ENCODE measurements at places on chromosomes 2 and 18. TPM values are rescaled to one million over a fixed set of nuclear protein-coding genes. Genes with fewer than 3 reads are reported as not detected.
A peak's percentile ranks its signal among the peaks of the same experiment; 100 is the strongest.

- H3K36me3 ChIP-seq = no peaks in the 10 kb centered on the region
- no peak overlapping the region for H3K4me3 ChIP-seq
- H3K4me1 ChIP-seq = no peaks in the 10 kb centered on the region
- H3K27ac ChIP-seq = no peak overlapping the region
- H3K27me3 ChIP-seq = no peaks in the 10 kb centered on the region
Observed at GRCh38 chr2:8103085-8103708, 578.7 kb upstream of the ID2 start.

GRCh38 chr2:66585587-66585986 lies 150.7 kb downstream of the MEIS1 start:
- H3K27ac ChIP-seq = no peak overlapping the region
- no peak for DNase-seq
- H3K4me3 ChIP-seq = no peak overlapping the region
- H3K4me1 ChIP-seq = no peaks in the 10 kb centered on the region

DNA sequence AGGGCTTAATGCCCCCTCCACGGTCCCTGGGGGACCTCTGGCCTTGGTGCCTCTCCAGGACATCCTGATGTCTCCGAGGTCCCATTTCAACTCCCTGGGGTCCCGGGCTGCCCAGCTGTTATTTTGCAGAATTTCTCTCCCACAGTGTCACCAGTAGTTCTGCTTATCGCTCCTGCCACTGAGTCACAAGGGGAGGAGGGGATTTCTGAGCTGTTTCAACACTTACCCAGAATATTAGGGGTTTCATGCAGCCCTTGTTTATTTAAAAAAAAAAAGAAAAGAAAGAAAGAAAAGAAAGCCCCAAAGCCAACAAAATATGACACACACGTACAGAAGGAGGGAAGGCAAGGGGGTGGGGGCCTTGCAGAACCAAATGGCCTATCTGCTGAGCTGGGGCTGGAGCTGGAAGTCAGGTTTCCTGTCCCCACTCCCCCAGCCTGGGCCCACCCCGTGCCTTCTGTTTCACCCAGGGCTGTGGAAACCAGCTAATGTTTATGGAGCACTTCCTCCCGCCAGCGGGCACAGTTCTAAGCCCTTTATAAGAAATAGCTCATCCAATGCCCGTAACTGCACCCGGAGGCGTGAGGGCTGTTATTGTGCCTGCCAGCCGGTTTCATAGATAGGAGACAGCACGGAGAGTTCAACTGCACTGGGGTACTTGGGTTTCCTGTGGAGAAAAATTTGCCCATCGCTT lies 8.4 kb upstream of the ARID5A start:
- DNase-seq = no peak
- H3K27me3 ChIP-seq = no peaks in the 10 kb centered on the region
- peak overlapping the region; percentile 70 for H3K4me3 ChIP-seq
- peak overlapping the region; percentile 93 for H3K27ac ChIP-seq
- peaks cover 40% of the 10 kb centered on the region for H3K4me1 ChIP-seq

DNA sequence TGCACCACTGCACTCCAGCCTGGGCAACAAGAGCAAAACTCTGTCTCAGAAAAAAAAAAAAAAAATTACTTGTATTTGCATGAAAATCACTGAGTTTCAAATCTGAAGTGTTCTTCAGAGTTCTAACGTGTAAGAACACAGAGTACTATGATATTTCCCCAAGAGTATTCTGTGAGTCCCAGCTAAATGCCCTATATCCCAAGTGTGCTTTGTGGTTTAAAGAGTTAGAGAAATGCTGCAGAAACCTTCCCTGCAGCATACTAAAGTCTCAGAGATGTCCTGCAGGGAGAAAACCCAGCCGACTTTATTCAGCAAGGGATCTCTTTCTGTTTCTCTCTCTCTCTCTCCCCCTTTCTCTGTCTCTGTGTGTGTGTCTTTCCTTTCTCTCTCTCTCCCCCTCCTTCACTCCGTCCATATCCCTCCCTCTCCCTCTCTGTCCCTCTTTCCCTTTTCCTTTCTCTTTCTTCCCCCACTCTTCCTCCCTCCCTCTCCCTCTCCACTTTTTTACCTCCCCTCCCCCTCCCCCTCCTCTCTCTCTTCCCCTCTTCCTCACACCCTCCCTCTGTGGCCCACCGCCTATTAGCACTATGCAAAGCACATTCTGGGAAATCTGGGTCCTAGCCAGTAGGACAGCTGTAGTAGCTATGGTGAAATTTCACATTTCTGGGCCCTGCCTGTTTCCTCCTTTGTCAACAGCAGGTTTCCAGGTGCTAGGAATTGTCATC lies 54.2 kb downstream of the ACTR2 start:
- peak; percentile 39 for DNase-seq
- H3K4me3 ChIP-seq = no peak overlapping the region
- H3K27me3 ChIP-seq = no peaks in the 10 kb centered on the region
- H3K4me1 ChIP-seq = no peaks in the 10 kb centered on the region

GRCh38 chr2:19844750-19845149 lies 57.0 kb downstream of the TTC32 start:
- no peak overlapping the region for H3K4me3 ChIP-seq
- H3K4me1 ChIP-seq = no peaks in the 10 kb centered on the region
- DNase-seq = no peak
- H3K27ac ChIP-seq = no peak overlapping the region
- no peaks in the 10 kb centered on the region for H3K27me3 ChIP-seq

- H3K27ac ChIP-seq = no peak overlapping the region
- no peak overlapping the region for H3K4me3 ChIP-seq
- DNase-seq = no peak
Observed at GRCh38 chr2:604385-604784, 72.8 kb downstream of the TMEM18 start.

- no peak overlapping the region for H3K4me3 ChIP-seq
- no peak overlapping the region for H3K27ac ChIP-seq
- no peaks in the 10 kb centered on the region for H3K36me3 ChIP-seq
- peaks cover 2% of the 10 kb centered on the region for H3K4me1 ChIP-seq
Observed at GRCh38 chr2:238591732-238592131, 165.0 kb downstream of the ASB1 start.

- H3K27me3 ChIP-seq = no peaks in the 10 kb centered on the region
- H3K4me1 ChIP-seq = peaks cover 9% of the 10 kb centered on the region
- H3K36me3 ChIP-seq = peaks cover 27% of the 10 kb centered on the region
- DNase-seq = no peak
- H3K4me3 ChIP-seq = no peak overlapping the region
Observed at GRCh38 chr2:239370876-239371725, 29.7 kb downstream of the HDAC4 start.

DNA sequence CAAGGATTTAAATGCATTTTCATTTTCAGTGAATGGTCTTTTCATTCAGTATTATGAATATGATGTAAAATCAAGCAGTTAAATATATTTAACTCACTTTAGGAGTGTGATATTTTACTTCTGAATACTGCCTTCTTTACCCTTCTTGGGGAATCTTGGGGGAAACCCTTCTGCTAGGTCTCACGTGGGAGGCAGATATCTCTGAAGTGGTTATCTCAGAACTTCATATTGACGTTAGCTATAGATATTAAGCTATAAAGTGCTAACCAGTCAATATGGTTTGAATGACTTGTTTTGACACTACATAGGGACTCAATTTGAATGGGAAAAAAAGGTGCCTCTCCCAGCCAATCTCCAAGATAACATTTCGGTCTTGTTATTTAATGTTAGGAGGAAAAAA lies 9.8 kb downstream of the REL start:
- H3K27ac ChIP-seq = no peak overlapping the region
- no peak overlapping the region for H3K4me3 ChIP-seq
- DNase-seq = no peak
- H3K4me1 ChIP-seq = peaks cover 15% of the 10 kb centered on the region
- peaks cover 31% of the 10 kb centered on the region for H3K36me3 ChIP-seq
- no peaks in the 10 kb centered on the region for H3K27me3 ChIP-seq

DNA sequence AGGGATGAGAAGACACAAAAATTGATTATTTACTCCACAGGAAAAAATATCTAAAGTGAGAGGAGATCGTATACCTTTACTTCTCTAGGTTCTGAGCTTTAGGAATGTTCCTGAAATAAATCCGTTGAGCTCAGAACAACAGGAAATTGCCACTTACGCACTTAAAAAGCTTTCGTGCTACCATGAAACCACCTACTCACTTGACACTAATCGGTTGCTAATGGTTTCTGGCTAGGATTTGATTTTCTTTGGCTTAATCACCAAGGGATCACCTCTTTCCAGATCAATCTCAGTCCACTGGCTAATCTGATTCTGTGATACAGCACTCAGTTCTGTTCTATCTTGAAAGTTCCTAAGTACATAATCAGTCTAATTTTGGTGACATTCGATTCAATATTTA lies 419.6 kb downstream of the DLGAP1 start:
- H3K27me3 ChIP-seq = no peaks in the 10 kb centered on the region
- no peaks in the 10 kb centered on the region for H3K36me3 ChIP-seq
- no peaks in the 10 kb centered on the region for H3K4me1 ChIP-seq
- no peak overlapping the region for H3K27ac ChIP-seq
- no peak overlapping the region for H3K4me3 ChIP-seq
- DNase-seq = no peak

DNA sequence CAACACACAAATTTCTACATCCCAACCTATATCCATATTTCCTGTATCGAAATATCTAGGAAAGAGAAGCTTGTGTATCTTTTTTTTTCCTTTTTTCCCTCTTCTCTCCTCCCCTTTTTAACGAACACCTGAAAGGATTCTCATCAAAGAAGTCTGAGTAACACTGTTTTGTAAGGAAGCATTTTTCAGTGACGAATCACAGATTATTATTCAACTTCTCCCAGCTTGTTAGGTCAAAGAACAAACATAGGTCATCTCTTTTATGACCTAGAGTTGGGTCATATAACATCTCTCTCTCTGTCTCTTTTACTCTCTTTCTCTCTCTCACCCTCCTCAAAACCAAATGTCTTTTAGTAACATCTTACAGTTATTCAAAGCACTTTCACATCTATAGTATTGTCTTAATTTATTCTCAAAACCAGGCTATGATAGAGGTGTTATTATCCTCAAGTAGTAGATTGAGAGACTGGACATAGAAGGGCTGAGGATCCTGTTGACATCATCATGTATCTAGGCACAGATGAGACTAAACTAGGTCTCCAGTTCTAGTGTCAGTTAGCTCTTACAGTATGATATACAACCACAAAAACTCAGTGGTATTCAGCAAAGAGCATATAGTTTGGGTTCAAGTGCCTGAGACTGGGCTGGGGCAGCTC lies 80.1 kb upstream of the SPOPL start:
- H3K4me3 ChIP-seq = no peak overlapping the region
- H3K4me1 ChIP-seq = no peaks in the 10 kb centered on the region
- H3K27me3 ChIP-seq = no peaks in the 10 kb centered on the region
- no peak for DNase-seq
- H3K36me3 ChIP-seq = no peaks in the 10 kb centered on the region
- no peak overlapping the region for H3K27ac ChIP-seq

DNA sequence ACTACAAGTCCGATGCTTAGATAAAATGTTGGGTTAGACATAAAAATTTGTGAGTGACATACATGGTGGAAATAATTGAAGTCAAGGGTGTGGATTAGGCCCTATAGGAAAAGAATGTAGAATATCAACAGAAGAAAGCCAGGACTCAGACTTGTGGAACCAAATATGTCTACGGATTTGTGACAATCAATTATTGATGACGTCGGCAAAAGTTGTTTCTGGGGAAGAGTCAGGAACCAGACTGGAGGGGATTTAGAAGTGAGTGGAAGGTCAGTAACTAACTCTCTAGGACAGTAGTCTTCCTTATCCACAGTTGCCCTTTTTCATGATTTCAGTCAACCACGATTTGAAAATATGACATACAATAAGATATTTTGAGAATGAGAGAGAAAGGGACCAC lies 130.9 kb upstream of the TANK start:
- no peak overlapping the region for H3K4me3 ChIP-seq
- no peaks in the 10 kb centered on the region for H3K4me1 ChIP-seq
- no peaks in the 10 kb centered on the region for H3K36me3 ChIP-seq
- H3K27me3 ChIP-seq = no peaks in the 10 kb centered on the region
- H3K27ac ChIP-seq = no peak overlapping the region

DNA sequence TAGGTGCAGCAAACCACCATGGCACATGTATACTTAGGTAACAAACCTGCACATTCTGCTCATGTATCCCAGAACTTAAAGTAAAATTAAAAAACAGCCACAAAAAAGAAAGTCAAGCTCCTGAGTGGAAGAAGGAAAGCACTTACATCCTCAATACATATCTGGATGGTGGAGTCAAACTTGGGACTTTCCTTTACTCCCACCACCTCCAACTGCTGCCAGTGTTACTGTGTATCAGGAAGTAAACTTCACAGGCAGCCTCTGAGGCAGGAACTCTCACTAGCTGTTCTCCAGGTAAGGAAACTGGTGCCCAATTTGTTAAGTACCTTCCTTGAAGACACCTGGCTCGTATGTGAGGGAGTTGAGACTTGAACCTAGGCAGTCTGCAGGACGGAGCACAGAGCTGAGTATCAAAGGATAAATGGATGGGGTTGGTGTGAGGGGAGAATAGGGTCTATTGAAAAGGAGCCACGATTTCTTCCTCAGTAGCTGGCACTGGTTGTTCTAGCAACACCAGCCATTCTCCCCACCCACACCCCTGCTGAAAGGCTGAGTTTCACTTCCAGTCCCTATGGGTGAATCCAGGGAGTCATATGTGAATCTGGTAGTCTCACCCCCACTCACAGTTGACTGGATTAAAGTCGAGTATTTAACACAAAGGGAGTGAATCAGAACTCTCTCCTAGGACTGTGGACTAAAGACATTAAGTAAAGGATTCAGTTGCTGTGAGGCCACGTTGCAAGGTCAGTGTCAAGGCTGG lies 50.0 kb upstream of the GPR39 start:
- no peak overlapping the region for H3K27ac ChIP-seq
- H3K4me1 ChIP-seq = no peaks in the 10 kb centered on the region
- DNase-seq = no peak
- no peaks in the 10 kb centered on the region for H3K27me3 ChIP-seq

Gene VWA3B
- not detected for total RNA-seq

Gene MDH1
- 115 TPM for total RNA-seq

Gene ZNF385B
- total RNA-seq = 2.8 TPM

Gene FAM228A
- 3.9 TPM for total RNA-seq

Gene SERPINB3
- not detected for total RNA-seq

Gene EDAR
- total RNA-seq = not detected

Gene ALKAL2
- total RNA-seq = 21.9 TPM

Measured in tibial nerve (tissue), 4 donors.